ENCODE measurements at places on chromosomes 2 and 18. TPM values are rescaled to one million over a fixed set of nuclear protein-coding genes. Genes with fewer than 3 reads are reported as not detected.

G6PC2 gene
- 0.14 TPM for total RNA-seq

CERKL gene
- total RNA-seq: not detected

CCDC85A gene
- 3.1 TPM for total RNA-seq

CHRNG gene
- total RNA-seq: not detected

POTEC gene
- total RNA-seq: not detected

- no peak for DNase-seq
These were observed 42.4 kb downstream of the POMC start for GRCh38 chr2:25125976-25126375.

GRCh38 chr2:8454797-8455196 is 227.1 kb upstream of the ID2 start:
- DNase-seq: no peak

DNA sequence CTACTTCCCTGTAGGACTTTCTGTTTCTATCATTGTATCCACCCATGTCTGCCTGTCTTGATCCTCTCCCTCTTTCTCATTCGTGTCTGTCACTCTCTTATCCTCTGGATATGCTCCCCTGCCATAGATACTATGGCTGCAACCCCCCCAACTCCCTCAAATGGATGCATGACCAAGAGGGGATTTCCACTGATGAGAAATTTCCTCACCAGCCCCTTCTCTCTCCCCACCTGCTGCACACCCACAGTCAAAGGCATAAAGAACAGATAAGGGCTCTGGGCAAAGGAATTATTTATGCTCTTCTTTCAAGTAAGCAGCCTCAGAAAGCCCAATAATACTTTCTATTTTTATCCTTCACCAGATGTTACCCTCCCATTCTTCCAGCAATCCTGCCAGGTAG is 121.3 kb downstream of the FOXI3 start:
- DNase-seq: no peak

DNA sequence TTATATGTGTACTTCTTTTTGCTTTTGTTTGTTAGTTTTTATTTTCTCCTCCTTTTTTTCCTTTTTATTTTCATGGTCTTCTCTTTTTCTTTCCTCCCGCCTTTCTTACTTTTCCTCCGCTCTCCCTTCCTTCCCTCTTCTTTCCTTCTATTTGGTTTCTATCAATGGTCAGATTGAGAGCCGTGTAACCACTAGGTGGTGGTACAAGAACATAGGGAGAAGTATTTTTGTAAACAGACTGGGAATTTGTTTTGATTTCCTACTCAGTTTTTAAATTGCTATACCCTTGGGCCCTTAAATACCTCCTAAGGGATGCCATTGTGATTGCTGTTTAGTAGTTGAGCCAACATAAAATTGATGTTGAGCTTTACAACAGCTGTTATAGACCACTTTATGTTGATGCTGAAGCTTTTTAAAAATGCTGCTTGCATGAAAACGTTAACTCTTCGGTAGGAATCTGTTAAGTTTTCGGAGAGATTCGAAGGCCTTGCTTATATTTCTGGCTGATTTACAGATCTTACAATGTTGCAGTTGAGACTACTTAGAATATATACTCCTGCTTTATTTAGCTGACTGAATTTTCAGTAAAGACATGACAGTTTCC is 124.2 kb downstream of the UBE2E3 start:
- no peak for DNase-seq

DNA sequence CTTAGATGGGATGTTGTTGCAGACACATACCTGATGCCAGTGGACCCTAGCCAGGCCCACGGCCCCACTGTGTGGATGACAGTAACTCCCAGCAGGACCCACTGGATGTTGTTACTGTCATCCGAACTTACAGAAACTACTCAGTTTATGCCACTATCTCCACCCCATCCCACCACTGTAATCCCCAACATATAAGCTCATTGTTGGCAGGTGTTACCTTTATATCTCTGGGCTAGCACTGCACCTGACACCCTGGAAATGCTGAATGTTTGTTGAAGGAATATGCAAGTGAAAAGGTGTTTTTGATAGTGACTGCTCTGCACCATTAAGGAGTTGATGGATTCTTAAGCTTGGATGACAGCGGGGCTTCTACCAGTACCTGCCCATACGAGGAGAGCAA is 133.5 kb upstream of the ASB18 start:
- no peak for DNase-seq

- DNase-seq: no peak
These were observed 953 bp upstream of the HNRNPA3 start for GRCh38 chr2:177211576-177212105.

DNA sequence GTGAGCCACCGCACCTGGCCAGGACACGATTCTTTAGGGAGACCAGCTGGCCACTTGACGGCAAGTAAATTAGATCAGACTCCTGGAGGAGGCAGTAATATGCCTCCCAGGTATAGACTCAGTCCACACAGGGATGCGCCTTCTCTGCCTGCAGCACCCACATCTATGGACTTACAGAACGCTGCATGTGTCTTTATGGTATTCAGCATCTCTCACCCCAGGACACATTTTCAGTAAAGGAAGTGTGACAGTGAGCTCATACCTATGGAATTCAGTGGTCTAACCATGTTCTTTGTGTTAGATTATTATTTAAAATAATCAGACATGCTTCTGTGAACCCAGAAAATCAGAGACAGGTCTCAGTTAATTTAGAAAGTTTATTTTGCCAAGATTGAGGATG is 5.9 kb upstream of the NARS1 start:
- DNase-seq: no peak

DNA sequence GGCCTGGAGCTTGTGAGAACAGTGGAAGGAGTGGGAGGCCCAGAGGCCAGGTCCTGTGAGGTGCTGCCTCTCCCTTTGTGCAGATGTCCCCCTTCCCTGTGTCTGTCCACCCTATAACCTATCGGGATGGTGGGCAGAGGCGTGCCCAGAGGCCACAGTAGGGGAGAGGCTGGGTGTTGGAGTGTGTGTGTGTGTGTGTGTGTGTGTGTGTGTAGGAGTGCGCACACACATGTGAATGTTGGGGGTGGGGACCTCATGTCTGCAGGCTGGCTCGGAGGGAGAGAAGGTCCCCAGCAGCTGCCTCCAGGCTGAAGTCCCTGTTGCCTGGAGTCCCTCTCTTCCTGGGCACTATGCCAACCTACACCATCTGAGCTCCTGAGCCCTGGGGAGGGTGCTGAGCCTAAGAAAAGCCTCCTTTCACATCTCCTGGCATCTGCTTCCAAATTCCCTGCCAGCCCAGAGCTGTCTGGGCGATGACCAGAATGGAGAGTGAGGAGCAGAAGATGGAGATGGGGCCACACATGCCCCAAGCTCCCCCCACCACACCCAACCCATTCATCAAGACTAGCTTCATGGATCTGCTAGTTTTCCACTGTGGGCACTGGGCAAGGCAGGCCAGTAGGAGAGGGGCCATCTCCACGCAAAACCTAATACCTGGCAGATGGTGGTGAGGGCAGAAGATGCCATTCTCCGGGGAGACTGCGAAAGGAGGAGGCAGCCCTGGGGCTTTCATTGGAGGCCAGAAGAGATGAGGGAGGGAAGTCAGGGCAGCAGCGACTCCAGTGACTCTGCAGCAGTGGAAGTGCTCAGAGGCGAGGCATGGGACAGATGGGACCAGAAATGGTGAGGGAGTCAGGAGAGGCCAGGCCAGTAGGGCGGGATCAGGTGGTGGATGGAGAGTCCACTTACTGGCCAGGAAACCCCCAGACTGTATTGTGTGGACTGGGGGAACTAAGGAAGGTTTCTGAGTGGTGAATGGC is 20.3 kb downstream of the KCNK3 start:
- no peak for DNase-seq

Data from posterior vena cava (tissue), 2 donors.